ENCODE measurements at places on chromosomes 11 and 22.

GRCh38 chr11:45411228-45411946, 125.2 kb upstream of the SYT13 start:
- DNase-seq, result no peak

- DNase-seq, result no peak
Observed at GRCh38 chr11:120605469-120605868, 93.9 kb downstream of the GRIK4 start.

GRCh38 chr11:133984828-133985227, 28.1 kb upstream of the IGSF9B start:
- DNase-seq, result no peak

DNA sequence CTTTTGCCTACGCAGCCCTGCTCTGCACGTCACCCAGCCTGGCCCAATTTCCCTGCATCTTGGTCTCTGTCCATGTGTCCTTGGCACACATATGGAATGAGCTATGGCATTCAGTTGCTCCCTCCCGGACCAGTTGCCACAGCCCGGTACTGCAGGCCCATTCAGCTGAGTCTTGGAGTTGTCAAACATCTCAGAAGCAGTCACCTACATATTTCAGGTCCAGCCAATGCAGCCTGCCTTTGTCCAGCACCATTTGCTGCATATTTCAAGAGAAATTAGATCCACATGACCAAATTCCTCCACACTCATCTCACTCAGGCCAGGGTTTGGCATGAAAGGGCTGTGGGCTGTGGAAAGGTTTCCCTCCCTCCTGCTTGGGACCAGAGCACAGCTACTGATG, 76.8 kb downstream of the MN1 start:
- DNase-seq, result no peak

DNA sequence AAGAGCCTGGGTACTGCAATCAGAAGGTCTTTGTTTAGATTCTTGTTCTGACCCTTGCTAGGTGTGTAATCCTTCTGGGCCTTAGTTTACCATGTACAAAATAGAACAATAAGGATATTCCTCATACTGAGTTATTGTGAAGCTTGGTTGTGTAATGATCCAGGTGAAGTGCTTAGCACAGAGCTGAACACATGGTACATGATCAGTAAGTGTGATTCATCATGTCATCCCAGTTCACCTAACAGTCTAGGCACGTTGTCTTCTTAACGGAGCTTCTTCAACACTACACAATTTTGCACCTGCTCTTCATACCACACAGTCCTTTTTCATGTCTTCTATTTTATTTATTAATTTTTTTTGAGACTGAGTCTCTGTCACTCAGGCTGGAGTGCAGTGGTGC, 234.3 kb upstream of the TENM4 start:
- DNase-seq, result no peak

- DNase-seq, result no peak
Observed at GRCh38 chr11:15923183-15923582, 433.2 kb downstream of the SOX6 start.

DNA sequence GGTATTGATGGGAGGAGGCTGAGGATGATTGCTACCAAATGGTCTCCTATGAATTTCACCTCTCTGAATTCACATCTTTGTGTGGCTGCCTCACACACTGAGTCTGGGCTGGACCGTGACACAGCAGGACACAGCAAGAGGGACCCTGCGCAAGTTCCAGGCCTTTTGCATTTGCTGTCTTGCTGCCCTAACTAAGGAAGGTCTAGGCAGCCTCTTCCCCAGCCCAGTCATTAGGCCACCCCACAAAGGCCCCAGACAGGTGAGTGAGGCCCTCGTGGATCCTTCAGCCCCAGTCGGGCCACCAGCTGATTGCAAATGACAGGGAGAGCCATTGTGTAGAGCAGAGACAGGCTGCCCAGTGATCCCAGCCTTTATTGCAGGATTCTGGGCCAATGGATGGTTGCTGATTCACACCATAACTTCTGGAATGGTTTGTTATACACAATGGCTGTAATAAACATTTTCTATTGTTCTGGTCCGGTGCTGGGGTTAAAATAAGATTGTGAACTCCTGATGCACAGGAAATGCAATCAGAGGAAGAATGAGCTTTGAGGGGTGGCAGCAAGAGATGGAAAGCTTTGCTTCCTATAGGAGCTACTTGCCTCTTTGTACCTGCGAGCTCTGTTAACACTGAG, 28.5 kb upstream of the CSNK2A3 start:
- DNase-seq, result no peak

- no peak for DNase-seq
Observed at GRCh38 chr11:8357505-8357888, 93.8 kb upstream of the LMO1 start.

DNA sequence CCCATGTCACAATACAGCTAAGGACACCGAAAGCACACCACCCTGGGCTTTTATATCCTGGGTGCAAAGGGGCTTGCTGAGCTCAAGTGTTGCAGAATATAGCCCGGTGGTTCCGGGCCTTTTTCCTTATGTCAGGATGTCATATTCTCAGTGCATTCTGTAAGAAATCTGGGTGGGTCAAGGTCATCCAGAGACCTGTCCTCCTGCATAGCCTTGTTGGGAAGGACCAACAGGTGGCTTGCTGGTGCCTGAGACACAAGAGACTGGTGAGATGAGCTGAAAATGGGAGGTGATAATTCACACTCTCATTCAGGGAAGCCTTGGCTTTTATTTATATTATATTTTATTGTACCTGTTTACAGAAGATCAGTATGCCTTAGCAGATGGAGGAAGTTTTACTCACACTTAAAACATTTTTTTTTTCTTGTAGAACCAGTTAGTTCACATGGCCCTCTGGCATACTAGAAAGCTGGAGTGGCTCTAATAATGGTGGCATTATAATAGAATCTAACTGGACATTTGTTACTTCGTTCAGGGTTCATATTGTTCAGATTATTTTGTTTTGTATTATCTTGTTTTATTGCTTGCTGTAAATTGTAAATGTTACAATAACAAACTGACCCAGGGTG, 14.6 kb upstream of the TMEM123 start:
- no peak for DNase-seq

GRCh38 chr11:104152941-104153505, 10.9 kb downstream of the PDGFD start:
- no peak for DNase-seq

- DNase-seq, result peak; percentile 51
Observed at GRCh38 chr11:11966826-11967668, 41.4 kb downstream of the DKK3 start.

GRCh38 chr22:31583861-31584485, 78.0 kb downstream of the PISD start:
- DNase-seq, result no peak

DNA sequence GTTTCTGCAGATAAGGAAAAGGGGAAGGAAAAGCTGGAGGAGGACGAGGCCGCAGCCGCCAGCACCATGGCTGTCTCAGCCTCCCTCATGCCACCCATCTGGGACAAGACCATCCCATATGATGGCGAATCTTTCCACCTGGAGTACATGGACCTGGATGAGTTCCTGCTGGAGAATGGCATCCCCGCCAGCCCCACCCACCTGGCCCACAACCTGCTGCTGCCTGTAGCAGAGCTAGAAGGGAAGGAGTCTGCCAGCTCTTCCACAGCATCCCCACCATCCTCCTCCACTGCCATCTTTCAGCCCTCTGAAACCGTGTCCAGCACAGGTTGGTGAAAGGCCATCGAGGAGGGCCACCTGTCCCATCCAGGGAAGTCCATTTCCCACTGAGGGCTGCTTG, 5.6 kb downstream of the TEF start:
- no peak for DNase-seq

DNA sequence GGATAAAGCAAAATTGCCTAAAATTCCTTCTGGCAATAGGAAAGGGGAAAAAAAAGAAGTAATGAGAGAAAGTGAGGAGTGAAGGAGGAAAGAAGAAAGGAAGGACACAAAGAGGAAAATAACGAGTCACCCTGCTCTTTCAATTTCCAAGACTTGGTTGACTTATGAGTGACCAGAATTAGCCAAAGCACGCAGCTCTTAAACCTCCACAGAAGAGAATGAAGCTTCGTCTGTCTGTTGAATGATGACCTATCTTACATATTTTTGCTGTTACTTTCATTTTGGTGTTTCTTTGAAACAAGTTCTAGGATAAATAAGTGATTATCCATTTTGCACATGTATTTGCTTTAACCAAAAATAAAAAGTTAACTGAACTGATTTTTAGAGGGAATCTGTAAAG, 728 bp downstream of the MMP27 start:
- no peak for DNase-seq

- DNase-seq, result no peak
Observed at GRCh38 chr11:114384487-114384886, 15.8 kb downstream of the C11orf71 start.

- no peak for DNase-seq
Observed at GRCh38 chr11:2585566-2586086, 114.2 kb downstream of the KCNQ1OT1 start.
